ENCODE measurements at places on chromosomes 1 and 21. TPM values are rescaled to one million over a fixed set of nuclear protein-coding genes. Genes with fewer than 3 reads are reported as not detected.
A peak's percentile ranks its signal among the peaks of the same experiment; 100 is the strongest.

- peak; percentile 61 for DNase-seq
Observed at GRCh38 chr1:94383966-94384408, 34.2 kb upstream of the ABCD3 start.

DNA sequence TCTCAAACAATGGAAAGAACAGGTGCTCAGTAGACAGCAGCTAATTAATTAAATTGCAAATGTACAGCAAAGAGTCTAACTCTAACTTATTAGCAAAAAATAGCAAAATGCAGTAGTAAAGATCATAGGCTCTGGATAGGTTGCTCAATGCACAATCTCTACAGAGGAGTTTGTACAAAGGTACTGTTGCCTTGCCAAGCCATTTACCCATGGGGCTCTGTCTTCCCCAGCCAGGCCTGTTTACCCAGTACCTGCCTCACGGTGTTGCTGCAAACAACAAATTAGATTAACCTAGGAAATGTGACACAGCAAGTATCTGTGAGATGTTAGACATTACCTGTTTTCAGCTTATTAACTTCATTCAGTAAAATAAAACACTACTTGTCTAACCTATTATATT is 222.0 kb downstream of the DENND1B start:
- DNase-seq = no peak

DNA sequence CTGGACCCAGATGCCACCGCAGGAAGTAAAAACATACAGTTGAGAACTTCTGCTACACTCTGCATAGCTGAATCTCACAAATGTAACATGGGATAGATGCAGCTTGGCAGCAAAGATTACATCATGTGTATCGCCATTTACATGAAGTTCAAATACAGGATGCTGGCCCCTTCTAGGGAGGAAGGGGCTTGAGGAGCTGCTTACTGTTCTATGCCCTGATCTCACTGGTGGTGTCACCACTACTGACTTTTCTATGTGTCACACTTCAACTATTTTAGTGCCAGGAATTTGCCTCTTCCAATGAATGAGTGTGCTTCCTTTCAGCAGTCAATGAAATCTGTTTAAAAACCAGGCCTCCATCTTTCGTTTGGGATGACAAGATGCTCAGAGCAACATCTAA is 31.1 kb downstream of the MRAP start:
- no peak for DNase-seq

DNA sequence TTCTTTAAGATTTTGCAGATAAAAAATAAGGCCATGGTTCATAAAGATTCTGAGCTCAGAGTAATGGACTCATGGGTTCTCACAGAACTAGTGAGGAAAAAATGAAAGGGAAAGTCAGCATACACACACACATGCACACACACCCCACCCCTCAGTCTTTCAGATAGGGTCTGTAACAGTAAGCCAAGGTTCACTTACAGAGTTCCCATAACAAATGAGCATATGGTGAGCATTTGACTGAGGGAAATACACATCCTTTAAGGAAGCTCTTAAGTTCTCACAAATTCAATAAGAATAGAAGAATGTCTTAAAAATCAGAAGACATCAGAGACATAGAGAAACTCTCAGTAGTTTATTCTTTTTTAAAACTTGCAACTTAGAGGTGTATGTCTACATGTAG is 57.9 kb downstream of the NTMT2 start:
- DNase-seq = no peak

GRCh38 chr1:217435204-217435603 is 195.7 kb downstream of the GPATCH2 start:
- no peak for DNase-seq

- no peak for DNase-seq
Observed at GRCh38 chr1:241520080-241520465, 518 bp upstream of the FH start.

The RGS8 gene
- total RNA-seq = not detected
